ENCODE measurements at places on chromosomes 1 and 21. TPM values are rescaled to one million over a fixed set of nuclear protein-coding genes. Genes with fewer than 3 reads are reported as not detected.

The RNF207 gene
- 50.5 TPM for total RNA-seq

The BCL2L15 gene
- total RNA-seq: 0.16 TPM

The FAM76A gene
- total RNA-seq: 14.7 TPM

The CHTOP gene
- total RNA-seq: 128 TPM

The C1orf105 gene
- not detected for total RNA-seq

The KCNE2 gene
- 0.55 TPM for total RNA-seq

The CD53 gene
- not detected for total RNA-seq

The SYTL1 gene
- total RNA-seq: 15.5 TPM

The SLC19A2 gene
- 18.1 TPM for total RNA-seq

The NBPF6 gene
- total RNA-seq: not detected

- no peak for DNase-seq
- no peak overlapping the region for H3K27ac ChIP-seq
- H3K27me3 ChIP-seq: no peaks in the 10 kb centered on the region
- H3K4me1 ChIP-seq: no peaks in the 10 kb centered on the region
- no peaks in the 10 kb centered on the region for H3K36me3 ChIP-seq
Observed at GRCh38 chr1:199945591-199945990, 81.9 kb upstream of the NR5A2 start.

DNA sequence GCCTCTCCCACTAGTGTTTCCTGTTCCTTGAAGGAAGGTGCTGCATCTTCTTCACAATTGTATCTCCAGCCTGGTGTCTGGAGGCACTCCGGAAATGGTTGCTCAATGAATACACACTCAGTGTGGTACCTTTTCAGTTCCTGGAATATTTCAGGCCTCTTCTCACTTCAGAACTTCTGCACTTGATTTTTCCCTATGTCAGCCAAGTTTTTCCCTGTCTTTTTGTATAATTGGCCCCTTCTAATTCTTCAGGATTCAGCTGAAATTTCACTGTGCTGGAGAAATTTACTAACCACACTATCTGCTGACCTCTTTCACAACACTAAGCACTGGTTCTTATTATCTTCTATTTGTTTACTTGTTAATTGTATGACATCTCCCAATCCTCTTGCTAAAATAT is 61.2 kb upstream of the MAP10 start:
- H3K4me3 ChIP-seq: no peak overlapping the region
- DNase-seq: no peak
- no peaks in the 10 kb centered on the region for H3K4me1 ChIP-seq
- no peak overlapping the region for H3K27ac ChIP-seq
- H3K27me3 ChIP-seq: peaks cover 5% of the 10 kb centered on the region

GRCh38 chr1:34322969-34323368 is 146.3 kb downstream of the C1orf94 start:
- H3K36me3 ChIP-seq: no peaks in the 10 kb centered on the region
- no peak overlapping the region for H3K27ac ChIP-seq
- H3K27me3 ChIP-seq: peaks cover 45% of the 10 kb centered on the region
- H3K4me1 ChIP-seq: no peaks in the 10 kb centered on the region
- no peak overlapping the region for H3K4me3 ChIP-seq

DNA sequence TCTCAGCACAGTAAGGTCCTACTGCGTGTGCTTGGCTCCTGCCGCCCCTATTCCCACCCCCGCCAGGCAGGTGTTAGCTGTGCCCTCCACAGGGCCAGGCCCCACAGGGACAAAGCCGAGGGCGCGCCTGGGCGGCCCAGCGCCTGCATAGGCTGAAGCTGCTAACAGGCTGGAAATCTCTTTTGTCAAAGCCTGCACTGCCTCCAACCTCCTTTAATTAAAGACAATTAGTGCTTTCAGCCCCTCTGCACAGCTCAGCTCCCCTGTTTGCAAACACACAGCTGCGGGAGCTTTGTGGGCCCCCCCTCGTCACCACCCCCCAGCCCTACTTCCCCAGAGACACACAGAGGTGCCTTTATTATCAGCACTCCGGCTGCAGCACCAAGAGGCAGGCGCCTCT is 95.9 kb downstream of the EPHB2 start:
- no peak overlapping the region for H3K27ac ChIP-seq
- no peaks in the 10 kb centered on the region for H3K27me3 ChIP-seq
- H3K36me3 ChIP-seq: no peaks in the 10 kb centered on the region
- no peak overlapping the region for H3K4me3 ChIP-seq

GRCh38 chr1:212152308-212152693 is 116.8 kb downstream of the DTL start:
- H3K27me3 ChIP-seq: no peaks in the 10 kb centered on the region
- H3K4me3 ChIP-seq: no peak overlapping the region
- H3K36me3 ChIP-seq: no peaks in the 10 kb centered on the region

GRCh38 chr1:47554901-47555300 is 117.1 kb downstream of the FOXD2 start:
- DNase-seq: no peak
- H3K27me3 ChIP-seq: peaks cover 49% of the 10 kb centered on the region
- H3K4me1 ChIP-seq: peaks cover 27% of the 10 kb centered on the region
- no peaks in the 10 kb centered on the region for H3K36me3 ChIP-seq

DNA sequence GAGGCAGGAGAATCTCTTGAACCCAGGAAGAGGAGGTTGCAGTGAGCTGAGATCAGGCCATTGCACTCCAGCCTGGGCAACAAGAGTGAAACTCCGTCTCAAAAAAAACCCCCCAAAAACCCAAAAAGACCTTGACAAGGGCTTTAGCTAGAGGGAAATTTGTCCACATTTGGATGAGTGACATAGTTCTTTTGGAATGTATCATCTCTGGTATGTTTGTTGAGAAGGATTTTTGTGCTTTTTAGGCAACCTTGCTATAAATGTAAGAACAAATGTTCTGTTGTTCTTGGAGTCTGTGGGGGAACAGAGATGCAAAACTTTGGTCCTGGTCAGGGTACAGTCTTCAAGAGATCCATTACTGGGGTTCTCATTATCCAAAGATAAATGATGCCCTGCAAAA is 28.9 kb downstream of the INAVA start:
- no peak overlapping the region for H3K4me3 ChIP-seq
- H3K36me3 ChIP-seq: no peaks in the 10 kb centered on the region
- no peaks in the 10 kb centered on the region for H3K27me3 ChIP-seq
- no peak overlapping the region for H3K27ac ChIP-seq
- H3K4me1 ChIP-seq: no peaks in the 10 kb centered on the region

DNA sequence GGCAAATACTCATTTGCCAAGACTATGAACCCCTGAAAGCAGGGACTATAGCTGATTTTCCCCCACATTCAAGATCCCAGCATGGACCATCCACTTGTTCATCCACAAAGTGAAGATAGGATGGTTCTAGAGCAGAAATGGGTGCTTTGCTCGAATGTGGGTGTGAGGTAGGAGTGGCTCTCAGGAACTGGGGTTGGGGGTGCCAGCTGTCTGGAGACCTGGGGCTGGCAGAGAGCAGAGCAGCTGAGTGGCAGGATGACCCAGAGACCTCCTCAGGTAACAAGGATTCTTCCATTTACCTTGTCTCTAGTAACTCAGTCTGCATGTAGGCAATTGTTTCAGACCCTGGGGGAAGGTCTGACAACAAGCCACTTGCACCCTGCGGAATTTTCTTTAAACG is 6.0 kb downstream of the S100A9 start:
- H3K4me3 ChIP-seq: no peak overlapping the region
- no peaks in the 10 kb centered on the region for H3K36me3 ChIP-seq
- H3K4me1 ChIP-seq: peaks cover 4% of the 10 kb centered on the region
- no peak overlapping the region for H3K27ac ChIP-seq

GRCh38 chr1:116182019-116182714 is 71.0 kb downstream of the MAB21L3 start:
- H3K4me3 ChIP-seq: no peak overlapping the region
- H3K4me1 ChIP-seq: peaks cover 11% of the 10 kb centered on the region
- H3K27me3 ChIP-seq: peaks cover 10% of the 10 kb centered on the region
- no peaks in the 10 kb centered on the region for H3K36me3 ChIP-seq
- DNase-seq: no peak
- H3K27ac ChIP-seq: no peak overlapping the region

DNA sequence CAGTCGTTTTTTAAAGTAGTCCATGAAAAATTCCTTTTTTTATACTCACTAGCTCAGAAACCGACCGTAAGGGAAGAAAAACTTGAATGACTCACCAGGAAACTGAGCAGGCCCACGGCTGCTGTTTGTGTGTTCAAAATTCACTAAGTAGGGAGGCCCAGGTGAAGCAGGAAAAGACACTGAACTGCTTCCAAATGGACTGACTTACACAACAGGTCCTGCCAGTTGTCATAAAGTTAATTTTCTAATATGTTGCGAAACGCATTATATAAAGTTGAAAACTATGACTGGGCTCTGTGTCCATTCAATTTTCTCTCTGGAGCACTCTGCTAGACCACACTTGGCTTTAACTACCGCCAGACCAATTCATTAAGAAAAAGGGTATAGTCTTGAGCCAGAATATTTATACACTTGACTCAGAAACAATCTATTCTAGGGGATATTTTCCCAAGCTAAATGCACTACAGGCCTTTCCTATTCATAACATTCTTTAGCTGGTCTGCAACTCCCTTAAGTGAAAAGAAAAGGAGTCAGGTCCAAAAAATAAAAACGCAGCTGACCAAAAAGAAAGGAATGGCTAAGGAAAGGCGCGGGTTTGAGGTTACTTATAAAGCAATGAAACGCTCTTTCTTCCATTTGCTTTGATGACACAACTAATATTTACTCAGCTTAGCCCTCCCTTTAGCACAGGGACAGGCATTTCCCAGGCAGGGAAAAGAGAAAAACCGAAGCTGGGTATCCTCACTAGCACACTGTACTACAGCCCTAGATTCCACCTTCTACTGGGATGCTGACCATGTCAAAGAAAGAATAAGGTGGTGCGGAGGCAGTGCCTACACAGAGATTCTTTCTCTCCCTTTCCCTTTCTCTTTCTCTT is 306.3 kb upstream of the ESRRG start:
- DNase-seq: no peak
- H3K4me3 ChIP-seq: no peak overlapping the region
- H3K4me1 ChIP-seq: peaks cover 1% of the 10 kb centered on the region

GRCh38 chr1:112935461-112936111 is 20.4 kb downstream of the SLC16A1 start:
- H3K27me3 ChIP-seq: no peaks in the 10 kb centered on the region
- H3K4me3 ChIP-seq: no peak overlapping the region
- peaks cover 7% of the 10 kb centered on the region for H3K4me1 ChIP-seq
- no peak overlapping the region for H3K27ac ChIP-seq
- peaks cover 4% of the 10 kb centered on the region for H3K36me3 ChIP-seq
- no peak for DNase-seq

DNA sequence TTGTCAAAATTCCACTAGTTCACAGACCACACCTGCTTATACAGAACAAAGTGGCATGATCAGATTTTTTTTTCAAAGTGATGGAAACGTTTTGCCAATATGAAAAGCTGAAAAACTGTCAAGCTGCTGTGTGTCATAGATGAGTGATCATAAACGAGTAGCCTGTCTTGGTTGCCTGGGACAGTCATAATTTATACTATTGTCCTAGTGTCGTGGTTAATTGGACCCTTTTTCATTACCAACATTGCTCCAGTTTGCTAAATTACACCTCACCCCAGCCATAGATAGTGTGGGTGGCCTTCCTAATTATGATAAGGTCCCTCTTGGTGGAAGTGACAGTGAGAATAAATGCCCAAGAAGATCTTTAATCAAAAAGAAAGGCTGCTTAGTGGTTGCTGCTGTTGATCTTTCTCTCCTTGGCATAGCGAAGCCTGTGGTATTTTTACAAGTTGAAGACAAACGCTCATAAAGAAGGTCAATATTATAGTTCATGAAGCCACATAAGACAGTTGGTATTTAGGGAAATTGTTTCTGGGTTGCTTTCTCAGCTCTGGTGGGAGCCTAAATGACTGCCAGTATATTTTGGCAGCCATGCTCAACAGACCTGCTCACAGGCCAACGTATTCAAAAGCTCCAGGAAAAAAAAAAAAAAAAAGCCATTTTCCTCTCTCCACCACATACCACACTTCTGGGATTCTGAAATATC is 478.1 kb downstream of the PLA2G4A start:
- H3K36me3 ChIP-seq: no peaks in the 10 kb centered on the region
- H3K4me3 ChIP-seq: no peak overlapping the region
- H3K27me3 ChIP-seq: no peaks in the 10 kb centered on the region
- no peak overlapping the region for H3K27ac ChIP-seq
- DNase-seq: no peak

- DNase-seq: peak; percentile 57
- H3K27ac ChIP-seq: no peak overlapping the region
- peaks cover 28% of the 10 kb centered on the region for H3K27me3 ChIP-seq
- peaks cover 12% of the 10 kb centered on the region for H3K4me1 ChIP-seq
Observed at GRCh38 chr1:15100121-15100879, 53.2 kb upstream of the TMEM51 start.

- peaks cover 2% of the 10 kb centered on the region for H3K36me3 ChIP-seq
- no peaks in the 10 kb centered on the region for H3K27me3 ChIP-seq
- no peaks in the 10 kb centered on the region for H3K4me1 ChIP-seq
- no peak overlapping the region for H3K27ac ChIP-seq
Observed at GRCh38 chr1:248596615-248597014, 885 bp downstream of the OR2T10 start.

DNA sequence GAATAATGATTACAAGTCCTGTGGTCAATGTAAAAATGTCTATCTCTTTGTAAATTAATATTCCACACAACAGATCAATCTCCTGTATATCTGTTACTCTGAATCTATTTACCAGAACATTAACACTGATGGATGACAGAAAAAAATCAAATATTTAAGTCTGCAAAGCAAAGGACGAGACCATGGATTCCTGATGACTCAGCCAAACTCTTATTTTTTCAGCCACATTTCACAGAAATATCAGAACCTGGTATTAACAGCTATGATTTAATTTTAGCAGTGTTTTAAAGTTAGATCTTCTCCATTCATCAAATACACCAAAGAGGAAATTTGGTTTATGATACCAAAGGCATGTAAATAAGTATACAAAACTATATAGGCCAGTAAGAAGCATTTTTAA is 46.1 kb downstream of the FAF1 start:
- DNase-seq: no peak
- H3K36me3 ChIP-seq: peaks cover 16% of the 10 kb centered on the region
- no peaks in the 10 kb centered on the region for H3K27me3 ChIP-seq

DNA sequence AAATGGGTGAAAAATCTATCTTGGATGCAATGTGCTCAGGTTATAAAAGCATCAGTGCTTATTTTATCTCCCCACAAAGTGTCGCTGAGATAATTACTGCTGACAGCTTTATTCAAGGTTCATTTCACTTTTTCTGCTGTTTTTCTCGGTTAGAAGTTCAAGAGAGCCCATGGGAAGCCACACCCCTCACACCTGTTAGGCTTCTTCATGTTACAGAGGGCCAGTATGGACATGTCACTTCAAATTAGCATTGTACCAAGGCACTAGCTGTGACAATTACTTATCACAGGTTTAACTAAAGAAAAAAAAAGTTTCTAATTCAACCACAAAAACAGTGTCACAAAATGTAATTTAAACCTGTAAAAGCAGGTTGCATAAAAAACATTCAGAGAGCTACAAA is 187.3 kb upstream of the DMRTA2 start:
- H3K27ac ChIP-seq: peak overlapping the region; percentile 59
- no peaks in the 10 kb centered on the region for H3K27me3 ChIP-seq
- no peak overlapping the region for H3K4me3 ChIP-seq
- peaks cover 3% of the 10 kb centered on the region for H3K36me3 ChIP-seq
- no peak for DNase-seq
- peaks cover 5% of the 10 kb centered on the region for H3K4me1 ChIP-seq

All from progenitor cell of endocrine pancreas (in vitro differentiated cells).